ENCODE measurements at places on chromosomes 12 and 14. TPM values are rescaled to one million over a fixed set of nuclear protein-coding genes. Genes with fewer than 3 reads are reported as not detected.

Gene C1QL4
- 1.9 TPM for total RNA-seq

Gene AKAP3
- 2.5 TPM for total RNA-seq

Gene SOX5
- total RNA-seq, result 1.7 TPM

Gene FAM222A
- total RNA-seq, result 7.8 TPM

Gene RIPK3
- not detected for total RNA-seq

Gene RTN1
- 0.18 TPM for total RNA-seq

Gene SERPINA1
- 6.9 TPM for total RNA-seq
